Stimulated activated CD4-positive, alpha-beta T cell treated with anti-CD3 and anti-CD28 coated beads, Interleukin-15, amount 100 ng/mL, for 24 hours (primary cell): ENCODE measurements at places on chromosomes 7 and 10.

DNA sequence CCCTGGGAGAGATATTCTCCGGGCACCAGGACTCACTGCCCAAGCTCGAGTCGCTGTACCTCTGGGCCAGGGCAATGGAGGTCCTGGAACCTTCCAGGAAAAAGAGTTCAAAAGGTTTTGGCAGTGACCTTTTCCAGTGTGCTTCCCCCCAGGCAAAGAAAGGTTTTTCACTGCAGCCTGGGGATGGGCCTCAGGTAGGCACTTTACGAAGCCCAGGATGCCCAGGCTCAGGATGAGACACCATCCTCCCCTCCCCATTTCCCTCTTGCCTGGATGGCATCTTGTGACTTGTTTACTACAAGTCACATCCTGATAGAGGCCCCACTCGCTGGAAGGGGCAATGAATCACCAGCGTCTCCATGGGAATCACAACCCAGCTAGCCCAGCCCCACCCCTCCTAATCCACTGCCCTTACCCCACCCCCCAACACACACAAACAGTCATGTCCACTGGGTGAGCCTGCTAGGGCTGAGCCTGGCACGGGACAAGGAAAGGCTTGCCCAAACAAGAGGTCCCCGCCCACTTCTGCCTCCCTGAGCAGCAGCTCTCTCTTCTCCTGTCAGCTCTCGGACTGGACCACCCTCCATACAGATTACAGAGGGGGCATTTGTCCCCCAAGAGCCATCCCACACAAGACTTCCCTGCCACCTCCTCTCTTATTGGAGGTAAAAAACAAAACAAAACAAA lies 93.8 kb upstream of the SMNDC1 start:
- no peak for DNase-seq

DNA sequence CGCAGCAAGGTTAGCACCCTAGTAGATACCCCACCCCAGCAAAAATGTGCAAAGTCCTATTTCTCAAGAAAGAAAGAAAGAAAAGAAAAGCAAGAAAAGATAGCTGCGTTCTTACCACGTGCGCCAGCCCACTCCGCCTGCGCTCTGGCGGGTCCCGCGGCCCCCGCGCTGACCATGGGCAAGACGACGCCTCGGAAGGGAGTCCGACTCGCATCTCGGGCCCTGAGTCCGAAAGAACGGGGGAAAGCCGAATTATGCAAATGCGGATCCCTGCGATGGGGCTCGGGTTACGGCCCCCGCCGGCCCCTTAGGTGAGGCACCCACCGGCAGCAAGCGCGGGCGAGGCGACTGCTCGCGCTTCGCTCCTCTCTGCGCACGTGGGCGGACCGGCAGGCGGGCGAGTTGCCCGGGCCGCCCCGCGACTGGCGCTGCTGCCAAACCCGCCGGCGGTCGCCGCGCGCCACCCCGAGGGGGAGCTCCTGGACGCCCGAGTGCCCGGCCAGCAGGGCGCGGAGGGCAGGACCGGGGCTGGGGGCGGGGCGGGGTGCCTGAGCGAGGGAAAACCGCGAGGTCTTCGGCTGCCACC lies 2.4 kb upstream of the EGR2 start:
- DNase-seq: peak; percentile 79

DNA sequence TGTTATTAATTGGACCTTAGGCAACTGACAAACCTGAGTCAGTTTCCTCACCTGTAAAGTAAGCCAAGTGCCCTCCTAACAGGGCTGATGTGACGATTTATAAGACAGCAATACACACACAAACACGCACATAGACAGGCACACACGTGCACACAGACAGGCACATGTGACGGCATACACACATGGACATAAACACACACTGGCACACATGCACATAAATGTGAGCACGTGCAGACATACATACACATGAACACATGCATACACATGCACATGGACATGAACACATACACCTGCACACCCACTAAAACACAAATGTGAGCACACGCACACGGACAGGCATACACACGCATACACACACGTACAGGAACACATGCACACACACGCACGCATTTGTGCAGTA lies 148.9 kb downstream of the PRKCQ start:
- no peak for DNase-seq

DNA sequence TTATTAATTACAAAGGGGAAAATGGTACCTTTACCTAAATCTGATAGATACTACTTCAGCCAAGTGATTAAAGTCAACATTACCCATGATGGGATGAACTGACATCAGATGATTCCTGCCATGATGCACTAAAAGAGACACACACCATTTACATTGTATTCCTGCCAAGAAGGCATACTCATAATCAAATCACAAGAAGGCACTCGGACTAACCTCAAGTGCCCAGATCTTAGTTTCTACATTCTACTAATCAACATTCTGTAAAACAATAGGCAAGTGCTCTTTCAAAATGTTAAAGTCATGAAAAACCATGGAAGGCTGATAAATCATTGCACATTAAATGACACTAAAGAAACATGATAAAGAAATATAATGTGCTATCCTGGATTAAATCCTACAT lies 44.4 kb downstream of the SLC35G1 start:
- no peak for DNase-seq

- no peak for DNase-seq
These were observed 479.7 kb downstream of the ATRNL1 start for GRCh38 chr10:115572740-115573455.

DNA sequence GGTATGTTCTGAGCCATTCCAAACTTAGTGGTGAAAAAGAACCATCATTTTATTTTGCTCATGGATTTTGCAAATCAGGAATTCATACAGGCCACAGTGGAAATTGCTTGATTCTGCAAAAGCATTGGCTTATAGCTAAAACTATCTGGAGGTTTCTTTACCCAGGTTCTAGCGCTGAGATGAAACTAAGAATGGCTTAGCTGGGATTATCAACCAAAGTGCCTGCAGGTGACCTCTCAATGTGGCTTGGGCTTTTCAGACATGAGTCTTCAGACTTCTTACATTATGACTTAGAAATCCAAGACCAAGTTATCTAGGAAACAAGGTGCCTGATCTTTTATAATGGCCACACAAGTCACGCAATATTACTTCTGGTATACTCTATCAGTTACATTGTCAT lies 140.1 kb downstream of the HGF start:
- no peak for DNase-seq

DNA sequence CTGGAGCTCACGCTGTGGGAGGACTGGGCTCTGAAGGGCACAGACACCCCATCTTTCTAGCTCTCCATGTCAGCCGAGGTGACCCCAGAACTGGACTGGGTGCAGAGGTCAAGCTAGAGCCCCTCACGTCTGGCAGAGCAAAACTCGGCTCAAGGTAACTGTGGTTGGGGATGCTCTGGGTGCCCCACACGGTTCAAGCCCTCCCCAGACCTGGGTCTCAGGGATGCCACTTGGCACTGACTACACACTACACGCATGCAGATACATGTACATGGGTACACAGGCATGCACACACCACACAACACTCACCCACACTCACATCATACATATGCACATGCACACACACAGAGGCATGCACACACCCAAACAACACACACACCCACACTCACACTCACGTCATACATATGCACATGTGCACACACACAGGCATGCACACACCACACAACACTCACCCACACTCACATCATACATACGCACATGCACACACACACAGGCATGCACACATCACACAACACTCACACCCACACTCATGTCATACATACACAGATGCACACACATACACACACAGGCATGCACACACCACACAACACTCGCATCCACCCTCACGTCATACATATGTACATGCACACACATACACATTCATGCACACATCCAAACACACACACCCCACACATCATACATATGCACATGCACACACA lies 219.3 kb downstream of the DNAJB6 start:
- no peak for DNase-seq

- DNase-seq: no peak
These were observed 282.2 kb downstream of the PHTF2 start for GRCh38 chr7:78080811-78081210.

DNA sequence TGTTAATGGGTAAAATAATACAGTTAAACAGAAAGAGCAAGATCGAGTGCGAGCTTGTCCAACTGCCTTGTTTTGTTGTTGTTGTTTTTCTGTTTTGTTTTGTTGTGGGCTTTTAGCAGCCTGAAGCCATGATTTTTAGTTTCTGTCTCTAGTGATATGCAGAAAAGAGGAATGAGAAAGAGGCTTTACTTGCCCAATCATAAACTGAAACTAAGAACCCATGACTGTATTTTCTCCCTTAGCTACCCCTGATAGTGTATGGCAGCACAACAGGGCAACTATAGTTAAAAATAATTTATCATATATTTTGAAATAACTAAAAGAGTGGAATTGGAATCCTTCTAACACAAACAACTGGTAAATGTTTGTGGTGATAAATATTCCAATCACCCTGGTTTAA lies 493.9 kb downstream of the GLRX3 start:
- no peak for DNase-seq

DNA sequence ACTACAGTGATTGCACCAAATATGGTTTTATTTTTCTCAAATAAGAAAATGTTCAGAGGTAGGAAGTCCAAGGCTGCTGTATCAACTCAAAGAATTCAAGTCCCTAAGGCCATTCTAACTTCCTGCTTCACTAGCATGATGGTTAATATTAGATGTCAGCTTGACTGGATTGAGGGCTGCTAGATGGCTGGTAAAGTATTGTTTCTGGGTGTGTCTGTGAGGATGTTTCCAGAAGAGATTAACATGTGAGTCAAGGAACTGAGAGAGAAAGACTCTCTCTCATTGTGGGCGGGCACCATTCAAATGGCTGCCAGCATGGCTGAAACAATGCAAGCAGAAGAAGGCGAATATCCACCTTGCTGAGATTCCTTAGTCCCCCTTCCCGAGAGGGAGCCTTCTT lies 77.4 kb upstream of the NRBF2 start:
- DNase-seq: no peak

DNA sequence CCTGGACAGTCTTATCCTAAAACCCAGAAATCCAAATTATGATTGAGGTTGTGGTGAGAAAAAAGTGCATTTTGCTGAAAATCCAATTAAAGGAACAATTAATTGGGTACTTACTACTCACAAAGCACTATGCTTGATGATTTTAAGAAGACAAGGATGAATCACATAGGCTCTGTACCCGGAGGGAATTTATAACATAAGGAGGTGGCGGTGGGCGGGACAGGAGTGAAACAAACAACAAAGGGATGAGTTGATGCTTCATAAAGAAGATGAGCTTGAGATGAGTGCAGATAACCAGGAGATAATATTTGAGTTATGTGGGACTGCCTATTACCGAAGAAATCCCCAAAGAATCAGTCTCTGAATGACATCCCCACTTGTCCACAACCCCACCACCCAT lies 171.1 kb upstream of the FZD8 start:
- no peak for DNase-seq
